ENCODE measurements at places on chromosomes 4 and X.

DNA sequence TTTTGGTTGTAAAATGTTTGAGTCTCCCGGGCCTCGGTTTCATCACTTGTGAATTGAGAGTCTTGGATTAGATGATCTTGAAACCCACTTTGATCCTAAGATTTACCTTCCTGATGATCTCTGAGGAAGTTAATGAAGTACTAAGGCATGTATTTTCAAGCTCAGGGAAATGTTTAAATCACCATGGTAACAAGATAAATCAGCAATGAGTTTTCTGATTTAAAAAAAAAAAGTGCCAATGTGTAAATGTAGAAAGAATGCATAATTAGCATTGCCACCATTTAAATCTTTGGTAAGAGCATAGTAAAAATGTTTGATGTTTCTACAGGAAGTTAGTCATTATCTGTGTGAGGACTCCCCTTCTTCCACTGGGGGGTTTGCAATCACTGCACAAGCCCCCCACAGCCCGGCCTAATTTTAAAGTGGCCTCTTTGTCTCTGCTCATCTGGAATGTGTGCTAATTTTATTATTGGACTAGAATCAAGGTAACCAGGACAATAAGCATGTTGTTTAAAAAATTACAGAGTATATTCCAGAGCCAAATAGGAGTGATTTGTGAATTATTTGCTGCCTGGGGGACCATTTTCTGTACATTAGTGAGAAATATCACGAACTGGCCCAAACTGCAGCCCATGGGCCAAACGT lies 93.6 kb downstream of the SLC34A2 start:
- DNase-seq = no peak

DNA sequence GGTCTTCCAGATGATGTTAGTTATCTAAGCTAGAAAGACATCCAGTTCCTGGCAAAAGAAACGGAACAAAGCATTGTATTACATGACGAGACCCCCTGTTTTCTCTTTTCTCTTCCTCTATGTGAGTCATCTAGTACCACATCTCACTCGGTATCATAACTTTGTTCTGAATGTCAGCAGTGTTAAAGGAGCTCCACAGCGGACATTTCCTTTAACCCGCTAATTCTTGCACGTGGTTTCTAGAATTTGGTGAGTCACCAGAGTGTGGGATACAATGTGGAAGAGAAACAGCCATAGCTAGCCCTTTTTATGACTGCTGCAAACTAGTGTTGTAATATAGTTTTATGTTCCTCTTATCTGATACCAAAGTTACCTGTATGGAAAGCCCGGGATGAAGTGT lies 243.7 kb downstream of the TENM3 start:
- no peak for DNase-seq

- DNase-seq = no peak
Observed at GRCh38 chrX:118928151-118928550, 46.3 kb upstream of the LONRF3 start.

DNA sequence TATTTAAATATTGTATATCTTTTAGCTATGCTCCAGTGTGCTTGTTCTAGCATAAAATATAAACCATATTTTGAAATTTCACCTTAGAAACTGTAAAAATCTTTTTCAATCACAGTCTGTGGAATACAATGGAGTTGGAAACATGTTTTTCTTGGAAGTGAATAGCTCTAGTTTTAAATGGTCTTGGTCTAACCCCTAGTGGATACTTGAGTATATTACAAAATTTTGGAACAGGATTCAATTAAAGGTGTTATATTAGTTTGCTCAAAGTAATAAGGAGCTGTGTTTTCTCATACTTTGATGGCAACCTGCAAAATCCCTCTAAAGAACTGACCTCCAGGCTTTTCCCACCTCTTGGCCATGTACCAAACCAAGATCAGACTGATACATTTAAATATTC lies 48.2 kb downstream of the STK26 start:
- DNase-seq = no peak

DNA sequence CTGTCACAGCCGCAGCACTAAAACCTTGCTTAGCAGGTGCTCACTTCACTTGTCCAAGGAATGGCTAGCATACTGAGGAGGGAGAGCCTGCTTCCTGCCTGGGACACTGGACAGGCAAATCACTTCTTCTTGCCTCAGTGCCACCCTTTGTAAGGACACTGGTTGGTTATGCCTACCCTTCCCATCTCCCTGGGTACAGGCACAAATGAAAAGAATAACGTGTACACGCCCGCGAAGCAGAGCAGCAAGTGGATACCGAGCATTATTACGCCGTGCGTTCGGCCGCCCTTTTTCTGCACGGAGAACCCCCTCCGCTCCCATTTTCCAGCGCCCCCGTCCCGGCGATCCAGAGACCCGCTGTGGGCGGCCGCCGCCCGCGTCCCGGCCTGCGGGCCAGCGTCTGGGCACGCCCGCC lies 338 bp upstream of the KLHL2 start:
- no peak for DNase-seq
